ENCODE measurements at places on chromosomes 7 and 10.

- no peak overlapping the region for H3K27ac ChIP-seq
- no peaks in the 10 kb centered on the region for H3K4me1 ChIP-seq
- peaks cover 4% of the 10 kb centered on the region for H3K36me3 ChIP-seq
- no peaks in the 10 kb centered on the region for H3K27me3 ChIP-seq
Observed at GRCh38 chr7:122136639-122137245, 7.3 kb downstream of the AASS start.

GRCh38 chr10:112082120-112082519, 101.4 kb downstream of the GPAM start:
- H3K36me3 ChIP-seq: no peaks in the 10 kb centered on the region
- no peak overlapping the region for H3K4me3 ChIP-seq
- no peak overlapping the region for H3K27ac ChIP-seq
- no peak for DNase-seq

DNA sequence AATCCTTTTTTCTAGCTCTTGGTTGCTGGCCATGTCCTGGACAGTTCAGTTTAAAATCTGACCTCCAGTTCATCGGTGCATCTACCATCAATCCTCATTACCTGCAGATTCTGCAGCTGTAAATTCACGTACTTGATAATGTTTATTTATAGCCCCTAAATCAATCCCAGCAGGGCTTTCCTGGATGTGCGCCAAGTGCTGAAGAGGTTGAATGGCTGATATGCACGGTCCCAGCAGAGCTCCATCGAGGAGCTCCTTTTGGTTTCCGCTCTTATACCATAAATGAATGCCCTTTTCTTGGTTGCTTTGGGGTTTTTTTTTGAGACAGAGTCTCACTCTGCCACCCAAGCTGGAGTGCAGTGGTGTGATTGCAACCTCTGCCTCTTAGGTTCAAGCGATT, 91.2 kb upstream of the CCZ1B start:
- no peaks in the 10 kb centered on the region for H3K4me1 ChIP-seq
- no peak overlapping the region for H3K27ac ChIP-seq
- no peaks in the 10 kb centered on the region for H3K27me3 ChIP-seq
- H3K36me3 ChIP-seq: no peaks in the 10 kb centered on the region
- no peak for DNase-seq

GRCh38 chr7:94418851-94419250, 24.2 kb downstream of the COL1A2 start:
- H3K36me3 ChIP-seq: peaks cover 97% of the 10 kb centered on the region
- peak overlapping the region; percentile 28 for H3K27ac ChIP-seq
- no peaks in the 10 kb centered on the region for H3K4me1 ChIP-seq
- H3K4me3 ChIP-seq: no peak overlapping the region

DNA sequence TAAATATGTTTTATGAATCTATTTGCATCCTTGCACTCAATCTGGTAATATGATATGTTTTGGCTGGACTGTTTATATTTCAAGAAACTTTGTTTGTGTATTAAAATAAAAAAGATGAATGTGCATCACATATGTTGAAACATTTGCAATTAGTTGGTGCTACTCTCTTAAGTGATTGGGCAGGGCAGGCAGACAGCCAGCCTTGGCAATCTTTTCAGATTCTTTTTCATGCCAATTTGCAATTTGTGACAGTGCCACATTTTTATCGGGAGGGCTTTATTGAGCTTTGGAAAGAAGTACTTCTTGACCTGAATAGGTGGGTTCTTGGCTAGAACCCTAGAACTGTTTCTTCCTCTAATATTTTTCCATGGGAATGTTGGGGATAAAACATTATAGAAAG, 152.2 kb downstream of the NXPH1 start:
- H3K27ac ChIP-seq: no peak overlapping the region
- no peaks in the 10 kb centered on the region for H3K4me1 ChIP-seq
- no peaks in the 10 kb centered on the region for H3K36me3 ChIP-seq
- no peaks in the 10 kb centered on the region for H3K27me3 ChIP-seq
- no peak for DNase-seq
